Neural crest cell (in vitro differentiated cells): ENCODE measurements at places on chromosomes 12 and 14. TPM values are rescaled to one million over a fixed set of nuclear protein-coding genes. Genes with fewer than 3 reads are reported as not detected.

DNA sequence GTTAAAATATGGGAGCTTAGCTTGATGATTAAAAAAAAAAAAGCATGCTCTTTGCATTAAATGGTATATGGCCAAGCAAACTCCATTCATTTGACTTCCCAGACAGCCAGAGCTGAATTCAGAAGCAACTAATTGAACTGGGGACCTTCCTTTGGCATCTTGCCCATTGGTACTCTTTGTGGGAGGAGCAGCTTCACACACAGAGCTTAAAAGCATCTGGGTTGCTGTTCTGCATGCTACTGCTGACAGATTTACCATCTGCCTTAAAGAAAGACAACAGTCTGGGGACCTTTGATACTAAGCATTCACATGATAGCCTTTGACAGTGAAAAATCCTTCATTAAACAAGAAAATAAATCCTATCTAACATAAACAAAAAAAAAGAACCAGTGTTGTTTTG lies 977.9 kb downstream of the TMTC2 start:
- no peak overlapping the region for H3K4me3 ChIP-seq
- no peaks in the 10 kb centered on the region for H3K36me3 ChIP-seq
- H3K27ac ChIP-seq = no peak overlapping the region
- DNase-seq = no peak

DNA sequence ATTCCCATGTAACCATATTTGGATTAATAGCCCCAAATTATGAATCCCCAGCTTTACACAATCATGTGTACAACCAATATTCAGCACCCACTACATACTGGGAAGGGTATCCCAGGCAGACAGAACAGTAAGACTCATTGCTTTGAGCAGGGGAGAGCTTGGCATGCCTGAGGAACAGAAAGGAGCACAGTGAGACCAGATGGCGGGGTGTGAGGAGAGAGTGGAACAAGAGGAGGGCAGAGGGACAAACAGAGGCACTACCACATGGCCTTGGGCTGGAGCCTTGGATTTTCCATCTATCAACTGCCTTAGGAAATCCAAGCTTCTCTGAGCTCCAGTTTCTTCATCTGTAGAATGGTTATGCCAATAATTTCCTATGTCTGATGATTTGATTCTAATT lies 3.8 kb downstream of the DGKA start:
- no peak overlapping the region for H3K4me3 ChIP-seq
- no peaks in the 10 kb centered on the region for H3K36me3 ChIP-seq
- peaks cover 25% of the 10 kb centered on the region for H3K4me1 ChIP-seq
- no peak overlapping the region for H3K27ac ChIP-seq

GRCh38 chr12:52524241-52524897 lies 4.2 kb upstream of the KRT5 start:
- no peaks in the 10 kb centered on the region for H3K4me1 ChIP-seq
- no peak overlapping the region for H3K4me3 ChIP-seq
- peaks cover 3% of the 10 kb centered on the region for H3K27me3 ChIP-seq
- no peak overlapping the region for H3K27ac ChIP-seq

- peaks cover 63% of the 10 kb centered on the region for H3K27me3 ChIP-seq
- H3K4me1 ChIP-seq = peaks cover 14% of the 10 kb centered on the region
- peak; percentile 76 for DNase-seq
- H3K27ac ChIP-seq = no peak within 1 kb of the TSS
- H3K36me3 ChIP-seq = no peaks in the 10 kb centered on the region
- H3K4me3 ChIP-seq = peak within 1 kb of the TSS; percentile 90
These were observed at the start of gene FGD4 for GRCh38 chr12:32399370-32400113. TSS of gene FGD4 (plus strand) at chr12:32399558.

DNA sequence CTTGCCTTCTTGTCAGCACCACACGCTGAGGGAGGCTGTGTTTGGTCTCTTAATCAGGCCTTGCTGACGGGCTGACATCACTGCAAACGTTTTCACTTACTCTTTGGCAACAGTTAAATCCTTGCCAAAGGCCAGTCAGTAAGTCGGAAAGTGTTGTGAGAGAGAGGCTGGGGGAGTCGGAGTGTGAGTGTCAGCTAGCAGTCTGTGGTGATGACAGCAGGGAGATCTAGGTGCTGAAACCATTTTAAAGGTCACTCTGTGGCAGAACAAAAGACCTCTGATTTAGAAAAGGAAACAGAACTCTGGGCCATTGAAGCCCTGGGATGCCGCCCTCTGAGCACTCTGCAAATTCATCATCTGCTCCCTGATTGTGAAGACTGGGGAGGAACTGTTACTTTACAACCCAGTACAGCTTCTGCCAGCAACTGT lies 143.5 kb downstream of the PAX9 start:
- no peak for DNase-seq
- H3K36me3 ChIP-seq = no peaks in the 10 kb centered on the region
- no peaks in the 10 kb centered on the region for H3K27me3 ChIP-seq
- no peak overlapping the region for H3K27ac ChIP-seq
- H3K4me1 ChIP-seq = peaks cover 9% of the 10 kb centered on the region

DNA sequence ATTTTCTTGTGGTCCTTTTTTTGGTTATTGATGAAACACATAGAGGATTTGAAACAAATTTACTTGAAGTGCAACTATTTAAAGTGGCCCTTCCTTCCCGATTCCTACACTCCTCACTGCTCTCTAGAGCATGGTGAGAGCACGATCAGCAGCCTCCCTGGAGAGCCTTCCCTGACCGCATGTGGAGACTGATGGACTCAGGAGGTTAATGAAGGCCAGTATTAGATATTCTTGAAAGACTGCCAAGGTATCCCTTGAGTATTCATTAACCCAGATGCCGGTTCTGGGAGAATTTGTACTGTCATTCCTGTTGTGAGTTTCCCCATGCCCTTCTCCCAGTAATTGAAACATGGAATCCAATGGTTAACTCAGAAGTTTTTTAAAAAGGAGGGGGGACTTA lies 102.8 kb upstream of the FGD4 start:
- H3K27me3 ChIP-seq = no peaks in the 10 kb centered on the region
- no peak for DNase-seq
- H3K4me3 ChIP-seq = no peak overlapping the region
- peaks cover 8% of the 10 kb centered on the region for H3K36me3 ChIP-seq
- H3K27ac ChIP-seq = no peak overlapping the region
- peaks cover 4% of the 10 kb centered on the region for H3K4me1 ChIP-seq

- H3K4me1 ChIP-seq = no peaks in the 10 kb centered on the region
- H3K4me3 ChIP-seq = no peak overlapping the region
These were observed 65.6 kb downstream of the NTF3 start for GRCh38 chr12:5497329-5498053.

DNA sequence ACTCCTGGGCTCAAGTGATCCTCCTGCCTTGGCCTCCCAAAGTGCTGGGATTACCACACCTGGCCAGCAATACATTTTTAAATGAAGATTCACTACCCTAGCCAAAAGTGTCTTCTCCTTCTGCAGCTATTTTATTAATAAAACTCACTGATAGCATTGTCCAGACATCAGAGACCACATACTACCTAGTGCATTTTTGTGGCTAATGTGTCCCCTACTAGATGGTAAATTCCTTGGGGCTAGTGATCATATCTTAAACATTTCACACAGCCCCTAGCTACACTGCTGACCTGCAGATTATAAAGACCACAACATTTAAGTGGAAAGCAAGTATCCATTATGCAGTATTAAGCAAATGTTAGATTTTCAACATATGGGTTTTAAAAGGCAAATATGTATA lies 17.0 kb downstream of the DTD2 start:
- peaks cover 19% of the 10 kb centered on the region for H3K4me1 ChIP-seq
- peak overlapping the region; percentile 70 for H3K27ac ChIP-seq
- H3K36me3 ChIP-seq = peaks cover 17% of the 10 kb centered on the region
- no peak for DNase-seq
- H3K27me3 ChIP-seq = no peaks in the 10 kb centered on the region

CD69 gene
- total RNA-seq = not detected in 2 replicates

SMCO2 gene
- total RNA-seq = not detected in 2 replicates

METTL17 gene
- total RNA-seq = 86.5 and 88.8 TPM in 2 replicates

DBX2 gene
- not detected in 2 replicates for total RNA-seq

GNB3 gene
- total RNA-seq = 21.2 and 22.2 TPM in 2 replicates
